Stimulated activated CD8-positive, alpha-beta memory T cell treated with anti-CD3 and anti-CD28 coated beads, Interleukin-12 subunit alpha, Interleukin-12 subunit beta, amount 100 ng/mL, for 1 hour (primary cell): ENCODE measurements at places on chromosomes 16 and 17.

DNA sequence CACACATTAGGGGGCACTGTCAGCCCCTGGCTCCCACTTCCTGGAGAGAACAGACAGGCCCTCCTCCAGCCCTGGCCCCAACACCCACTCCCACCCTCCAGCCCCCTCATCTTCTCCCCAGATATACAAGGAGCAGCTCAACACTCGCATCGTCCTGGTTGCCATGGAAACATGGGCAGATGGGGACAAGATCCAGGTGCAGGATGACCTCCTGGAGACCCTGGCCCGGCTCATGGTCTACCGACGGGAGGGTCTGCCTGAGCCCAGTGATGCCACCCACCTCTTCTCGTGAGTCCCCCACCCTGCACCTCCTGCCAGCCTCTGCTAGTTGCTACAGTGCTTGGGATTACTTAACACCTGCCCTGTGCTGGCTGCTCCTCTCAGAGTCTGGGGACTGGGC lies 14.4 kb downstream of the ADAM11 start:
- DNase-seq, result no peak

DNA sequence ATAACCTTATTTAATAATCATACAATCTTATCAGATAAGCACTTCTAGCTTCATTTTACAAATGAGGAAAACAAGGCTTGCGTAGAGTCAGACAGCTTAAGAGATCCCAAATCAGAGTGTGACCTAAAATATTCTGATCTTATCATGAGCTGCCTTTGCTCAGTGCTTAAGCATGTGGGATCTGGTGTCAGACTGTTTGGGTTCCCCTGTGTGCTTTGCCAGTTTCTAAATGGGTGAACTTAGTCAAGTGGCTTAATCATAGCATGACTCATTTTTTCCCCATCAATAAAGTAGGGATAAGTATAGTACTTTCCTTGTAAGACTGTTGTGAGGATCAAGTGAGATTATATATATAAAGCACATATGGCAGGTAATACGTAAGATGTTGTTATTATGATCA lies 612.6 kb upstream of the C16orf82 start:
- DNase-seq, result no peak

- no peak for DNase-seq
Measured at GRCh38 chr16:75000481-75001081, 1.8 kb downstream of the ZNRF1 start.

DNA sequence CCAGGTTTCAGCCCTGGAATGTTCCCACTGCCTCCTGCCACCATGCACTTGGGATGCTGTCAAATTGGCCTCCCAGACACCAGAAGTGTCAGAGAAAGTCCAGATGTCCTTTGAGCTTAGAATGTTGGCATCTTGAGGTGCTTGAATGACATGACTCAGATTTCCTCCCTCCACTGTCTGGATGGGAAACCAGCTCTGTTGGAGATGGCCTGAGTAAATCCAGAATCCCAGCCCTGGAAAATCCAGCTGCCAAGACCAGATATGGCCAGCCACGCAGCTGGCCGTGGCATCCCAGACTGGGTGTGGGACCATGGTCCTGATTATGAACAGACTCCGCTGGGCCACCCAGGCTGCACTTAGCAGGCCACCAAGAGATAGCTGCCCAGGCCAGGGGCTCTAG lies 57.0 kb upstream of the CLEC3A start:
- DNase-seq, result no peak

DNA sequence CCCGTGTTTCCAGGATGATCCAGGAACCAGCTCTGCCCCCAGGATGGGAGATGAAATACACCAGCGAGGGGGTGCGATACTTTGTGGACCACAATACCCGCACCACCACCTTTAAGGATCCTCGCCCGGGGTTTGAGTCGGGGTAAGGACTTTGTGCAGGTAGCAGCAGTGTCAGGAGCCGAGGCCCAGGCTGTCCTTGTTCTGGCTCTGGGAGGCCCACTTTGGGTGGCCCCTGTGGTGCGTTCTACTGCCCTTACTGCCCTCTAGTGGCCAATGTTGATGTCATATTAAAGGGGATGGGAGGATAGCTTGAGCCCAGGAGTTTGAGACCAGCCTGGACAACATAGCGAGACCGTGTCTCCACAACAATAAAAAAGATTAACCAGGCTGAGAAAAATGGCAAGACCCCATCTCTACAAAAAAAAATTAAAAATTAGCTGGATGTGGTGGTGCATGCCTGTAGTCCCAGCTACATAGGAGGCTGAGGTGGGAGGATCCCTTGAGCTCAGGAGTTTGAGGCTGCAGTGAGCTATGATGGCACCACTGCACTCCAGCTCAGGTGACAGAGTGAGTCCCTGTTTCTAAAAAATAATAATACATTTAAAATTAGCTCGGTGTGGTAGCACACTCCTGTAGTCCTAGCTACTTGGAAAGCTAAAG lies 20.9 kb upstream of the CLEC18A start:
- DNase-seq, result peak; percentile 30

DNA sequence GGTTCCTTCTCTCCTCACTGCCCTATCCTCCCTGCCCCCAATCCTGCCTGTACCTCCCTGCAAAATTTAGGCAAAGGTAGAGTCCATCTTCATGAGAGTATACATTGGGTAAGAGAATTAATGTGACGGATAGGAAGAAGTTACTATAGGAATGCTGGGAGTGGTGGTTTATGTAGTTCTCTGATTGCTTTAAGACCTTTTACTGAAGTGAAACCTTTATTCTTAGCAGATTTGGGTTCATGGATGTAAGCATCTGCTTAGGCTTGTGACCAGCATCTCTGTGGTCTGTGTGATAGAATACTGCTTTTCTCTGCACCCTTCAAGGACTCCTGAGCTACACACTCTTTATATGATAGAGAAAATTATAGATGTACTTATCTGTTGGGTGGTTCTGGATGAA lies 127.3 kb downstream of the PRKCA start:
- no peak for DNase-seq

GRCh38 chr16:85084841-85085510 lies 27.3 kb downstream of the CIBAR2 start:
- no peak for DNase-seq

- DNase-seq, result no peak
Measured at GRCh38 chr16:87032554-87032953, 284.6 kb downstream of the C16orf95 start.

DNA sequence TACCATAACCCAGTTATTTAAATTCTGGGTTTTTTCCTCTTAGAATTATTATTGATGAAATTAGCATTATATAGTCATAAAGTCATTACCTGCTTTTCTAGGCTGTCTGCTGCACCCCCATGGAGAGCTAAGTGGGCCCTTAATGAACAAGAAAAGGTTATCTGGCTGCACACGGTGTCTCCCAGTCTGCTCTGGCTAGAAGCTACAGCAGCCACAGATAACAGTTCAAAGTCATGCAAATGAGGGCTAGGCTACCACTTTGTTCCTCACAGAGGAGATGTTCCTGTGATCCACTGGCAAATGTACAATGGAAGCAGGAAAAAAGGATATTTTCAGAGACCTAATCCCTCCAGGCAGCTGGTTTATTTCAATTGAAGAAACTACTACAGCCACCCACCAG lies 112.1 kb downstream of the SNX11 start:
- DNase-seq, result no peak

DNA sequence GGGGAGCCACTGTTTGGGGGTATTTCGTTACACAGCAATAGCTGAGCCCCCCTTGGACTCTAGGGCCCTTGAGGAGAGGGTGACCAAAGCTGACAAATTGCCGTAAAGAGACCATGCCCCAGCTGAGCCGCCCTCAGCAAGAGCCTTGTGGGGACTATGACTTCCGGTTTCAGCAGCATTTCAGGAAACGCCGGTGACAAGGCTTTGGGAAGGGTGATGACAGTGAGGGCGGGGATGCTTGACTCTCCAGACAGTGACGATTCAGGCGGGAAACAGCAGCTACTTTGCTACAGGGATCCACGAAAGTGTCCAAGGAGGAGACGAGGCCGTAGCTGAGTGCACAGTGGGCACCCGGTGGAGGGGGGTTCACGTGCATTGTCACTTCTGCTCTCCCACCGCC lies 360.8 kb downstream of the C16orf95 start:
- DNase-seq, result no peak

GRCh38 chr16:5678371-5678770 lies 580.8 kb upstream of the EEF2KMT start:
- DNase-seq, result no peak

- DNase-seq, result no peak
Measured at GRCh38 chr16:86070484-86070883, 171.5 kb downstream of the IRF8 start.

GRCh38 chr17:80413771-80414507 lies 1.0 kb upstream of the ENDOV start:
- no peak for DNase-seq

DNA sequence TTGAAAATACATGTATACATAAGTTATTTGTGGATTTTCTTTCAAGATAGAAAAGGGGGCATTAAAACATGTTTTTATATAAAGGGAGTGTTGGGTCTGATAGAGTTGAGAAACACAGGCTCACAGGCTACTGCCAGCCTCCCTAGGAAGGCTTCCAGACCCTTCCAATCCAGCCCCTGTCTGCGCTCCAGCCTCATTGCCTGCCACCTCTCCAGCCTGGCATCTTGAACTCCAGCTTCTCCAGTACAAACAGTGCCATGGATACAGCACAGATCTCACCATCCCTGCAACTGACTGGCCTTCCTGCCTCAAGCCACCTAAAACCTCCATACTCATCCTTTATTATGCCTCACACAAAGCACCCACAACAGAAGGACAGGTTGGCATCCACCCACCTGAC lies 40.7 kb downstream of the CCDC182 start:
- DNase-seq, result no peak

- DNase-seq, result no peak
Measured at GRCh38 chr16:78606545-78606944, 507.1 kb downstream of the WWOX start.

DNA sequence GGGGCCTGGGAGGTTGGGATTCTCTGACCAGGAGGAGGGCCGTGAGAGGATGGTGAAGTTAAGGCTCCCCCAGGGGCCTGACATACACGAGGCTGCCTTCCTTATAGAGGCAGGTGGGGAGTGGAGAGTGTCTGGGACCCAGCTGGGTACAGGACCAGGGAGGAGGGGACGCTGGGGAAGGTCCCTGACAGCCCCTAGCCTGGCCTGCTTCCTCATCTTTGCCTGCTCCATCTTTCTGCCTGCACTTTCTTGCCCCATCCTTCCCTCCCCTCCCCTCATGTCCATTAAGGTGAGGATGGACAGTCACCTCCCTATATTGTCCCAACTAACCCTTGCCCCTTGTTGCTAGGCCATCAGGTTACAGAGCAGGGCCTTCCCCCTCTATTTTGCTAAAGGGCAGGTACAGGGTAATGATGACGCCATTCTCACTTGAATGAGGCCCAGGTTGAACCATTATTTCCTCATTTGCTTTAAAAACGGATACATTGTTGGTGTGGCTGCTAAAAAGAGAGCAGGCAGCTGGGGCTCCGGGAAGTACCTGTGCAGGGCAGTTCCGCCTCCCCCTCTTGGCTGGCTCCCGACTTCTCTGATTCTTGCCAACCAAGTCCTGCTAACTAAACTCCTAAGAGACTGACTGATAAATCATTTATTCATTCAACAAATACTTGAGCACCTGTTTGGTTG lies 1.3 kb downstream of the C17orf99 start:
- DNase-seq, result no peak

- no peak for DNase-seq
Measured at GRCh38 chr16:80663078-80663477, 122.3 kb downstream of the DYNLRB2 start.

GRCh38 chr17:58326609-58327362 lies 1.8 kb downstream of the TSPOAP1 start:
- DNase-seq, result no peak

DNA sequence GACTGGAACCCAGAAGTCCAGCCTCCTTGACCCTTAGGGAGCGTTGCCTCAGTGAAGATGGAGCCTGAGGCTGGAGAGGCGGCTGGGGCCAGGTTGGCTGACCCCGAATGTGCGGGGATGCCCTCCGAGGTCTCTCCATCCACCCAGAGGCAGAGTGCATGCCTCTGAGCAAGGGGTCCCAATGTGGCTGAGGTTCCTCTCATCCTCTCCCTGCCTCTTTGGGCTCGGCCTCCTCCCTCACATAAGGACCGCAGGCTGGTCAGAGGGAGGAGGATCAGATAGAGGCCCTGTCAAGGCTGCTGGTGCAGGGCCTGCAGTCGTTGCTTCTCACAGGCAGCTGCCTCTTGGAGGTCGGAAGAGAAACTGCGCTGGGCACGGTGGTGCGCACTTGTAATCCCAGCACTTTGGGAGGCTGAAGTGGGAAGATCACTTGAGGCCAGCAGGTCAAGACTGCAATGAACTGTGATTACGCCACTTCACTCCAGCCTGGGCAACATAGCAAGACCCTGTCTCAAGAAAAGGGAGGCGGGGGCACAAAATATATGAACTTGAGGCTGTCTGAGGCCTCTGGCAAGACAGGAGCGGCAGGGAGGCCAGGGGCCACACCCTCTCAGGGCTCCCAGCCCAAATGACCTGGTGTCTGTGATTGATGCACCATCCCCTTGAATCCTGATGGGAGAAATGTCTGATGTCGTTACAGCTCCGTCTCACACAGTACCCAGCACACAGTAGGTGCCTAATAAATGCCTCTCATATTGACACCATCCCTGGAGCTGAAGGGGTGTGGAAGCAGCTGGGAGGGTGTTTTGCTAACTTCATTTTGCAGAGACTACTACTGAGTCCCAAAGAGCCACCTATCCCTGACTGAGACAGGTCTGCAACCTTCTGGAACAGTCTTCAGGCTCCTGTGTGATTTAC lies 220.1 kb upstream of the GSE1 start:
- no peak for DNase-seq

DNA sequence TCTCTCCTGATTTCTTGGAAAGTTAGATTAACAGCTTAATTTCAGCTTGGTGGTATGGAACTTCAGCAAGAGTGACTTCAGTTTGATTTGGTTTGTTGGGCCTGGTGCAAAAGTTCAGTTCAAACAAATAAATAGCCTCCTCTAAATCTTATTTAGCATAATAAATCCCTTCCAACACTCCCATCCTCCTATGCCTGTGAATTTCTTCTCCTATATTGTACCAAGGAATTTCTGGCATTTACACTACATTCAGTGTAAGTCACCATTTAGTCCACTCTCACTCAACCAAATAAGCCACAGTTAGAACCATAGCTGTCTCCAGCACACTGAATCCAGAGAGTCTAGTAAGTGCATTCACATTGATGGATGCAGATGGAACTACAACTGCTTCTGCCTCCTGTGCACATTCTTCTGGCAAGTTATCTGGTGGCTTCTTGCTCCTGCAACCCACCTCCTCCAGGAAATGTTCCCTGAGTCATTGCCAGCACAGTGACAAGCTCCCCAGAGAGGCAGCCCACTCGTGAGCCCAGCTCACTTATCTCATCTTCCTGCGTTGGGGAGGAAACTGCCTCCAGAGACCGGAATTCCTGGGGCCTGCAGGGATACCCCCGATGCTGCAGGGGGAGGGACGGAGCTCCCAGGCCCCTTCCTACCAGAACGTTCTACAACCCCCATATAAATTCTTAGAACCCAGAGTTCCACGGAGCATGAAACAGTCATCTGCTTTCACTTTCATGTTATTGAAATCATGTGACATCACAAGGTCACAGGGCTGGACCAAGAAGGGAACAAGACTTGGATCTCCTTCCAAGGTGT lies 318.3 kb downstream of the PHKB start:
- no peak for DNase-seq

DNA sequence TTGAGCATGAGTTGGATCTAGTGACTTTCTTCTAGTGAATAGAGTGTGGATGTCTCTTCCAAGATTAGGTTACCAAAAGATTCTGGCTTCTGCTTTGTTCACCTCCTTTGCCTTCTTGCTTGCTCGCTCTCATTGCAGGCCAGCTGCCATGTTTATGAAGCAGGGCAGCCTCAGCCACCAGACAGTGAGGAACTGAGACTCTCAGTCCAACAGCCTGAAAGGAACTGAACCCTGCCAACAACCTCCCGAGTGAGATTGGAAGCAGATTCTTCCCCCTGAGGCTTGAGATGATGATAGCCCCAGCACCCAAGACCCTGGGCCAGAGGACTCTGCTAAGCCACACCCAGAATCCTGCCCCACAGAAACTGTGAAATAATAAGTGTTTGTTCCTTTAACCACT lies 48.4 kb downstream of the NOG start:
- DNase-seq, result no peak
